Karpas-422 (cell line): ENCODE measurements at places on chromosomes 16 and 17. TPM values are rescaled to one million over a fixed set of nuclear protein-coding genes. Genes with fewer than 3 reads are reported as not detected.

DNA sequence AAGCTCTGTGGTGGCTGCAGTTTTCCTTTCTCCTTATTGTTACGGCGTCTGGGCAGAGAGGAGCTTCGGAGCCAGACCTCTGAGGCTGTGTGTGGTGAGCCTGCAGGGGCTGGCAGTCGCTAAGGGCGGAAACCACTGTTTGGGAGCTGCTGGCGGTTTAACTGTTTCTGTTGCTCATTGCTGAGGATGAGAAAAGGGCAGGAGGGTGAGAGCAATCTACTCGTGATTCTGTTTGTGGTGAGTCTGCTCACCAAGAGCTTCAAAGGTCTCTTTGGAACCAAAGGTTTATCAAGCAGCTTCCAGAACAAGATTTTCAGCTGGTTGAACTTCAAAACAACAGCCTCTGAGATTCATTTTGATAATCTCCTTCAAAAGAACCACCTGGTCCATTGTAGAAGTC is 143.9 kb downstream of the ANKFN1 start:
- no peak for DNase-seq

DNA sequence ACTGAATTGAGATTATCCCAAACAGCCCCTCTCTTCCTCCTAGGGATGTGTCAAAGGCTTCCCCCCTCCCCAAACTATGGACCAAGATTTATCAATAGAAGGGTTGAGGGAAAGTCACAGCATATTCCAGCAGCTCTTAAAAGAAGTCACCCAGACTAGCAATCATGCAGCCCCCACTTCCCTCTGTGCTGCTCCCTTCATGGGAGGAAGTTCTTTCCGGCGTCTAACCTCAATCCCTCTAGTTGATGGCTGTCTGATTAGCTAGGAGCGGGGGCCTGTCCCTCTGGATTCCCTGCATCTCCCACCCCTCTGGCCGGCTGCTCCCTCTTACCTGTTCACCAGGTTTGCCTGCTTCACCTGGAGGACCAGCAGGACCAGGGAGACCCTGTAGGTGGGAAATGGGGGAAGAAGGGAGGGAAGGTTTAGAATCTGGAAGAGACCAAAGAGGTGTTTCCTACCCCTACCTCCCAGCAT is 9.2 kb downstream of the COL1A1 start:
- no peak for DNase-seq

The MT1A gene
- total RNA-seq: not detected in 2 replicates

- DNase-seq: no peak
Measured at GRCh38 chr16:4664538-4665418, 28.6 kb upstream of the NUDT16L1 start.

GRCh38 chr17:28957277-28957991 is 6.1 kb upstream of the PHF12 start:
- no peak for DNase-seq

DNA sequence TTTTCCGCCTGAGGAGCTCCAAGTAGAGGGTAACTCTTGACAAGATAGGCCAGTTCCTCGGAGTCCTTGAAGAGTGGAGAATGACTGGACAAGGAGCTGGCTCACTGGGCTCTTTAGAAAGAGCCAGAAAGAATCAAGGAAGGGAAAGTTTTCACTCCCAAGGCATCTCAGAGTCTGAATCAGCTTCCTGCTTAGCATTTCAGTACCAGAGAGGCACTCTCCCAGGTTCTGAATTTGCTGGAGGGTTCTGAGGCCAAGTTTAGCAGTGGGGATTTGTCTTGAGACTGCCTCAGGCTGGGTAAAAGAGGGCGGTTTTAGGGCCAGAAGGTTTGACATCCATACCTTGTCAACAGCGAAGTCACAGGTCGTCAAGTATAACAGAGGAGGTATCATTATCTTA is 25.5 kb downstream of the GP2 start:
- DNase-seq: no peak

- no peak for DNase-seq
Measured at GRCh38 chr16:30649725-30650368, 913 bp upstream of the PRR14 start.

- no peak for DNase-seq
Measured at GRCh38 chr17:30310562-30310961, 18.8 kb upstream of the BLMH start.

GRCh38 chr17:75639771-75640555 is 6.7 kb downstream of the SMIM5 start:
- DNase-seq: no peak

GRCh38 chr16:80274576-80275191 is 266.1 kb upstream of the DYNLRB2 start:
- no peak for DNase-seq

DNA sequence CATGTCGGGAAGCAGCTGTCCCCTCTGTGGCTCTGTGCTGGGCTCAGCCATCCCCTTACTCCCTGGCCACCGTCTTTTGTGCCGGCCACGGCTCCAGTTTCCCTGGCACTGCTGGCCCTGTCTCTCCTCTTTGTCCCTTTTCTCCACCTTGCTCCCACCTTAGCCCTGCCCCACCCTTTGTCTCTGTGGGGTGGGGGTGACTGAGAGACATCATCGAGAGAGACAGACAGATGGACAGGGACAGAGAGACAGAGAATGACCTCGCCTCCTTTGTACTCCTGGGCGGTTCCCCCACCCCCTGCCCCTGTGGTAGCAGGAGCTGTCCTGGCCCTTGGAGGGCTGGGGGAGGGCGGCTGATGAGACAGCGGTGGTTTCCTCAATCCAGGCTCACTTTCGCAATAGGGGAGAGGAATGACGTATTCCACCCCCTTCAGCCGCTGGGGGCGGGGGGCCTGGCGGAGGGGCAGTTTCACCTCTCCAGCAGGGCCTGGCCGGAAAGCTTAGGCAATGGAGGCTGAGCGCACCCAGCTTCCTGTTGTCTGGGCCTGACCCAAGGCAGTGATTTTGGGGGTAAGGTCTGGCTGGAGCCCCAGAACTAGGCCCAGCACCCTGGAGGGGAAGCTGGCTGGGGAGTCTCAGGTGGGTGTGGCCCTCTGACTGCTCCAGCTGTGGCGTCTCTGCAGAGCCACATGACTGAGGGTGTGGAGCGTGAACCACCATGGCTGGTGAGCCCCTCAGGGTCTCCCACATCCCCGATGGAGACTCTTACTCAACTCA is 7.3 kb downstream of the FMNL1 start:
- DNase-seq: peak; percentile 58

GRCh38 chr16:5506021-5506420 is 408.4 kb upstream of the EEF2KMT start:
- no peak for DNase-seq

- no peak for DNase-seq
Measured at GRCh38 chr16:1090620-1091587, 5.1 kb downstream of the C1QTNF8 start.

DNA sequence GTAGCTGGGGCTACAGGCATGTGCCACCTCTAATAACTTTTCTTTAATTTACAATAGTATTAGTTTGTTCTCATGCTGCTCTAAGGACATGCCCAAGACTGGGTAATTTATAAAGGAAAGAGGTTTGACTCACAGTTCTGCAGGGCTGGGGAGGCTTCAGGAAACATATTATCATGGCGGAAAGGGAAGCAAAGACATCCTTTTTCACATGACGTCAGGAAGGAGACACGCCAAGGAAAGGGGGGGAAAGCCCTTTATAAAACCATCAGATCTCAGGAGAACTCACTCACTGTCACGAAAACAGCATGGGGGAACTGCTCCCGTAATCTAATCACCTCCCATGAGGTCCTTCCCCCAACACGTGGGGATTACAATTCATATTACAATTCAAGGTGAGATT is 18.3 kb downstream of the IL4R start:
- DNase-seq: no peak

DNA sequence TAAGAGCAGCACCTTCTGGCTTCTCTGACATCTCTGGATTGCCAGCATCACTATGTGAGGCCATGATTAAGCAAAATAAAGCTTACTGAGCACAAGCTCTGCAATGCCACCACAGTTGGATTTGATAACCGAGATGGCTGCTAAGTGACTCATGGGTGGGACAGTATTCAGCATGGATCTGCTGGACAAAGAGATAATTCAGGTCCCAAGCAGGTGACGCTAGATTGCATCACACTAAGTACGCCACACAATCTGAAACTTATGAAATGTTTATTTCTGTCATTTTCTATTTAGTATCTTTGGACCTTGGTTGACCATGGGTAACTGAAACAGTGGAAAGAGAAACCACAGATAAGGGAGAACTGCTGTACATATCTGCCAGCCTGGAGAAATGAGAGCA is 27.4 kb downstream of the CDRT15 start:
- DNase-seq: no peak

DNA sequence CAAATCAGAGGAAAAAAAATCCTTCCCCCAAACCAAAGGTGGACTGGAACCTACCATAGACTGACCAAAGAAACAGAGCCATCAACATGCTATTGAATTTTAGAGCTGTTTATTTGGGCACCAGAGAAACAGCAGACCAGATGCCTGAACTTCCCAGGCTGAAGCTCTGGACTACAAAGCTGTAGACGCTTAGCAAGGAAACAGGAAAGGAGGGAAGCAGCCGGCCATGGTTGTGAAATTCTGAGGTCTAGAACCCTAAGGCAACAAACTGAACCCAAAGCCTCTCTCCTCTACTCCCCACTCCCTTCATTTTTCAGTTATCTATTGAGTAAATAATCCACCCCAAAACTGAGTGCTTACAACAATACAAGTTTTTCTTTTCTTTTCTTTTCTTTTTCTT is 45.4 kb upstream of the MEIOC start:
- no peak for DNase-seq

The CCL7 gene
- total RNA-seq: not detected in 2 replicates

DNA sequence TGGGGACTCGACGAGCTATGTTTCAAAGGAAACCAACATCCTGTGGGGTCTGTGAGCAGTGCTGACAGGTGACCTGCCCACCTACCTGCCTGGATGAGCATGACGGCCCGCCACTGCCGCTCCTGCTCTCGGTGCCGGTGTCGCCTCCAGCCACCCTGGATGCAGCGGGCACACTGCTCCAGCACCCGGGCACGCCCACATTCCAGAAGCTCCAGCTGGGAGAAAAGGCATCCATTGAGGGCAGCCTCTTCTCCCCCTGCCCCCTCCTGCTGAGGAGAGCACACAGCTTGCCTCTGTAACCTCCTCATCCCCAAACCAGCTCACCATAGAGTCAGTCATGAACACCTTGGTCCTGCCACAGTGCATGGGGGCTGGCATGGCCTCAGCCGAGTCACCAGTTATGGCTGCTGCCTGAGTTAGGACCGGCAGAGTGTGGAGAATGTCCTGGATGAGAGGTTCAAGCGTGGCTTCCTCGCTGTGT is 14.3 kb downstream of the ZNHIT3 start:
- DNase-seq: no peak

DNA sequence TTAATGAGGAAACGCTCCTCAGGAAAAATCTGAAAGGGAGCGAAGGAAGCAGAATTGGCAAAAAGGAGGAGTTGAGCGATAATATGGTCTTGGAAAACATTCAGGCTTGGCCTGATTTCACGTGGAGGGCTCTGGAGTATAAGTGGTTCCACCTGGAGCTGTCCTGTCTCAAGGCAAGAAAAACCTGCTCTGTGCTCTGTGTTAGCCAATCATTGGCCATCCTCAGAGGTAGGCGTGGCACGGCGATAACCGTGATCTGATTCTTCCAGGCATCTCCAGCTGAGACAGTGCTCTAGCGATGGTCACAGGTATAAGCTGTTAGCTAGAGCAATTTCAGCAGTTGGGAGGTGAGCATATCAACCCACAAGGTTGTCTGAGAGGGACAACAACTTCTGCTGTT is 450.5 kb upstream of the MAF start:
- no peak for DNase-seq

- DNase-seq: peak; percentile 64
Measured at GRCh38 chr17:81976332-81977210, 858 bp upstream of the ASPSCR1 start.

DNA sequence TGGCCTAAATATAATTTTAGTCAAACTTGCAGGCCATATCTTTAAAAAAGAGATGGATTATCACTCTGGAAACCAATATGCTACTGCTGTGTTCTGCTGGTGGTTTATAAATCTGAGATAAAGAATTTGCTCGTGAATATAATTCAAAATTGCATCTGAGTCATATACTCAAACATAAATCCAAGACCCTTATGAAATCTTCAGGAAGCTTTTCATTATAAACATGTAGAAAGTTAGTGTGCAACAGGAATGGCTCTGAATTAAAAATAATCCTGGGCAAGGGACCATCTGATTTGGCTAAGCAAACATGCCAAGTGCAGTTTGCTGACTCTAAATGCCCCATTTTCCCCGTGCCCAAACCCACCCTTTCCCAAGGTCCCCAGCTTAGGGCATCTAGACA is 57.3 kb downstream of the TEX2 start:
- no peak for DNase-seq

The RSKR gene
- 25.5 and 33.5 TPM in 2 replicates for total RNA-seq

GRCh38 chr16:12398029-12398682 is 405.5 kb downstream of the CPPED1 start:
- no peak for DNase-seq

The KRTAP3-2 gene
- not detected in 2 replicates for total RNA-seq

GRCh38 chr17:45848868-45849535 is 4.3 kb downstream of the SPPL2C start:
- DNase-seq: no peak

The RAB11FIP4 gene
- total RNA-seq: 3.6 and 13.3 TPM in 2 replicates

The ACLY gene
- 173 and 212 TPM in 2 replicates for total RNA-seq

The KIFC3 gene
- not detected in 2 replicates for total RNA-seq

GRCh38 chr16:87186446-87186845 is 130.7 kb downstream of the C16orf95 start:
- DNase-seq: no peak

DNA sequence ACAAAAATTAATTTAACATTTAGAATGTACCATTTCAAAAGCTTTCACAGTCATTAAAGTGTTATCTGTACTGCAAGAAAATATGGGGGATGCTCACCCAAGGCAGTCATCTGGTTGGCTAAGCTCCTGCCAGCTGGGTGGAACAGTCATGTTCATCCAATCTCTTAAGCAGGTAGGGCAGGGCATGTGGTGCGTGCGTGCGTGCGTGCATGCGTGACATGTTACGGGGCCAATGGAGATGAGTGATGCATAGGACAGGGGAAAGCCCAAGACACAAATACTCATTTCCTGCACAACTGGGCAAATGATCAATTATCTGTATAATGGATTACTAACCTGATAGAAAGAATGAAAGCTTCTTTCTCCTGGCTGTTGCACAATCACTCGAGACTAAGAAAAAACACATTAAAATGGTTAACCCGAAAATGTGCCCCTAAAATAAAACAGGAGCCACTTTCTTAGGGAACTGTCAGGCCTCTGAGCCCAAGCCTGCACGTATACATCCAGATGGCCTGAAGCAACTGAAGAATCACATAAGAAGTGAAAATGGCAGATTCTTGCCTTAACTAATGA is 104.4 kb downstream of the MYO1D start:
- no peak for DNase-seq
